ENCODE measurements at places on chromosomes 4 and X.

- DNase-seq = no peak
Measured at GRCh38 chrX:20670611-20671010, 403.9 kb upstream of the RPS6KA3 start.

GRCh38 chrX:136711147-136711546 lies 63.2 kb downstream of the CD40LG start:
- DNase-seq = no peak

- no peak for DNase-seq
Measured at GRCh38 chr4:140332734-140333133, 40.7 kb upstream of the SCOC start.

GRCh38 chr4:6071191-6071958 lies 53.1 kb upstream of the C4orf50 start:
- no peak for DNase-seq

- DNase-seq = no peak
Measured at GRCh38 chrX:85244450-85245211, 840 bp downstream of the ZNF711 start.

DNA sequence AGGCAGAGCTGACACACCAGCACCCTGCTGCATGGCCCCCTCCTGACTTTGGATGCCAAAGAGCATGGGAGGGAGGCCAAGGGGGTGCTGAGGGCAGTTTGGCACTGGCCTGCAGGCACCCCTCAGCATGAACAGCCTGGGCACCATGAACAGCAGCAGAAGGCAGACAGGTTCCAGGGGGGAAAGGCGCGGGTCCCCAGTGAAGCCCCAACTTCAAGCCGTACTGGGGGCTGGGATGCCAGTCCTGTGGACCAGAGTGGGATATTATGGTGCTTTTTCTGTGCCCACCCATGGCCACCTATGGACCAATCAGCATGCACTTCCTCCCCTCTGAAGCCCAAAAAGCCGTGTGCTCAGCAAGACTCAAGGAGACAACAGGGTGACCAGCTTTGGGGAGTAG lies 389.9 kb downstream of the TEX13C start:
- no peak for DNase-seq

- DNase-seq = no peak
Measured at GRCh38 chr4:42654631-42655268, 2.2 kb downstream of the ATP8A1 start.

DNA sequence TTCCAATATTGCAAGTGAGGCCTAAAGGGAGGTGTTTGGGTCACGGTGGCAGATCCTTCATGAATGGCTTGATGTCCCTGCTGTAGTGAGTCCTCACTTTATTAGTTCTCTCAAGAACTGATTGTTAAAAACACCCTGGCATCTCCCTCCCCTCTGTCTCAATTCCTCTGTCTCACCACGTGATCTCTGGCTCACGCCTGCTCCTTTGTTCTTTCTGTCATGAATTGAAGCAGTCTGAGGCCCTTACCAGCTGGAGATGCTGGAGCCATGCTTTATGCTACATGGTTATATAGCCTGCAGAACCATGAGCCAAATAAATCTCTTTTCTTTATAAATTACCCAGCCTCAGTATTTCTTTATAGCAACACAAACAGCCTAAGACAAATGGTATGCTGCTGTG lies 980.7 kb upstream of the GRIA3 start:
- no peak for DNase-seq

GRCh38 chr4:143300860-143301259 lies 35.8 kb upstream of the GAB1 start:
- no peak for DNase-seq

- DNase-seq = no peak
Measured at GRCh38 chr4:126784966-126785580, 847.7 kb upstream of the INTU start.

DNA sequence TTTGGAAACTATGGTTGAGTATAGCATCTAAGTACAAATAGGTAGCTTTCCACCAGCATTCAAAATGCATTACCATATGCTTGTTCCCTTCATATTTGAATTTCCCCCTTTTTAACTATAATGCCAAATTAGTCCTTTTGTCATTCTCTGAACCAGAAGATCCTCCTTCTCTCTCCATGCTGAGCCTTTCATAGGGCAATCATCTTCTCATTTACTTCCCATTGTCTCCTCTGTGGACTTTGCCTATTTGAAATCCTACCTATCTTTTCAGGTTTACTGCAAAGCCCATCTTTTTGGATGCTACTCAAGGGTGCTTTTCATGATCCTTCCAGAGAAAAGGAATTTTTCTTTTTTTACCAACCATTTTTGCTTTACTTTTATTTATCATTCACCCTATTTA lies 54.7 kb downstream of the DKK2 start:
- DNase-seq = no peak

DNA sequence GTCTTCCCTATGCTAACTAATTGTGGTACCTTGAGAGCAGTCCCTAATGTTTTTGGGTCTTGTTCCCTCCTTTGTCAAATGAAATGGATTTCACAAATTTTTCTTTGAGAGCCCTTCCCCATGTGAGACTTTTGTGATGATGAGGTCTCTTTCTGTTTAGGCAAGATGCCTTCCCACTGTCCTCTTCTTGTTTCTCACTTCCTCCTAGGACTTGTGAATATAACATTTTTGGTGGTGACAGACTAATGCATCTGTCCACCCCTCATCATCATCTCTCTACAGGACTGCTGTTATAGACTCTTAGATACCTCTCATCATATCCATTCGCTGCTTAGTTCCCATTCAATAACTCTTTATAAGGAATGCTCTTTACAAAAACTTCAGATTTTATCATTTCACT lies 8.7 kb upstream of the ANK2 start:
- DNase-seq = no peak

- DNase-seq = peak; percentile 26
Measured at GRCh38 chr4:140071806-140072205, 82.2 kb downstream of the MAML3 start.

GRCh38 chr4:37993806-37994205 lies 33.6 kb downstream of the PTTG2 start:
- no peak for DNase-seq

- DNase-seq = no peak
Measured at GRCh38 chrX:21645886-21646285, 12.2 kb downstream of the KLHL34 start.

DNA sequence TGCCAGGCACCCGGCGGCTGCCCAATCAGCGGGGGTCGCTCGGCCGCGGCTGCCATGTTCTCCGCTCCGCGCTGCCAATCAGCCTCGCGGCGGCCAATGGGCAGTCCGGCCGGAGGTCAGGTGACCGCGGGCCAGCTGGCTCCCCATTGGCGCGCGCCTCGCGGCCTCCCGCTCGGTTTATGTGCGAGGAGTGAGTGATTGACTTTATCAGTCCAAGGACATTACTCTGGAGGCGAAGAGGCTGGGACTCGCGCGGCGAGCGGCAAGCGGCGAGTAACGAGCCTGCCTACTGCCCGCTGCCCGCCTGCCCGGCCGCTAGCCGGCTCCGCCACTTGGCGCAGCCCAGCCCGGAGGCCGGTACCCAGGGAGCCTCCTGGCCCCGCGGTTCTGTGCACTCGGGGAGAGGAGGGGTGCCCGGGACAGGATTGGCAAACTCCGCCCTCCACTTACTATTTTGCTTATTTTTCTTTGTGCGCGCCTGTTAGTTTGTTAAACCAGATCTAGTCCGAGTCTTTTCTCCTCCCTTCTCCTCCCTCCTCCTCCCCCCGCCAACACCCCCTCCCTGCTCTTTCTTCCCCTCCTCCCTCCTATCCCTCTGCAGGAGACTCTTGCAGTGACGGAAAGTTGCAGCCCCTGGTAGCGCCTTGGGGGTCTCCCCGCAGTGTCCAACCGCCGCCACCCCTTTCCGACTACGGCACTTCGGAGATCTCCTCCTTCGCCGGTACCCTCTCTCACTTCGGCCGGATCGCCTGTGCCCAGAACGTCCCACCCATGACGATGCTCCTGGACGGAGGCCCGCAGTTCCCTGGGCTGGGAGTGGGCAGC lies at the start of gene ZIC3:
ZIC3 (plus strand) TSS at position 207 of the 825 bp plus-strand sequence; CDS start at position 772, 565 bp downstream.
- no peak for DNase-seq

DNA sequence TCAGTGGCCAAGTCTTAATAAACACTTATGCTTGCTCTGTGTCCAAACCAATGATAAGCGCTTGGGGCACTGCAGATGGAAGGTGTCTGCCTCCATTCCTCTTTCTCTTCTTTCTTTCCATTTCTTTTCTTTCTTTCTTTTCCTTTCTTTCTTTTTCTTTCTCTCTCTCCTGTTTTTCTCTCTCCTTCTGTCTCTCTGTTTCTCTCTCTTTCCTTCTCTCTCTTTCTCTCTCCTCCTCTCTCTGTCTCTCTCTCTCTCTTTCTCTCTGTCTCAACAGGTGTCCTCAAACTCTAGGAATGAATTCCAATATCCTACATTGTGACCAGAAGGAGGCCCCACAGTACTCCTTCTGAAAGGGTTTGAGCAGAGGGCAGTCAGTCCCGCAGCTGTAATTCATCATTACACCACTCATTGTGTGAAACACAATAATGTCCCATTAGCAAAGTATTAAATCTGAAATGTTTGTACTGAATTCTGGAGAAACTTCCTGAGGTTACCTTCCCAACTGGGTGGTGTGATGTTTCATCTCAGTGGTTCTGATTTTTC lies 66.5 kb upstream of the PAGE1 start:
- no peak for DNase-seq

GRCh38 chrX:79268788-79269187 lies 98.3 kb downstream of the ITM2A start:
- DNase-seq = no peak

DNA sequence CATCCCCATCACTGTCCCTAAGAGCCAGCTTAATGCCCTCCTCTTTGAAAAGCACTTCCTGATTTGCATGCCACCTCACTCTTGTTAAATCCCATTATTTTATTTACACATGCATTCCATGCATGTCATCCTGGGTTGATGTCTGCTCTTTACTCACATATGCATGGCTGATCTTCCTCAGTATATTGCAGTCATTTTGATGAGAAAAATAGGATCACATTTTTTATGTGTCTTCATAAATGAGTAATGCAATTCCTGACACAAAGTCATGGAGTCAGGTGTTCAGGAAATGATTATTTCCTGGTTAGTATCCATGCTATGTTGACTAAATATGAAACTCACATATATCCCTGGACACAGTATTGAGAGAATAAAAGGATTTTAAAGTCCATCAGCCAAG lies 204.7 kb downstream of the SLIT2 start:
- DNase-seq = no peak

DNA sequence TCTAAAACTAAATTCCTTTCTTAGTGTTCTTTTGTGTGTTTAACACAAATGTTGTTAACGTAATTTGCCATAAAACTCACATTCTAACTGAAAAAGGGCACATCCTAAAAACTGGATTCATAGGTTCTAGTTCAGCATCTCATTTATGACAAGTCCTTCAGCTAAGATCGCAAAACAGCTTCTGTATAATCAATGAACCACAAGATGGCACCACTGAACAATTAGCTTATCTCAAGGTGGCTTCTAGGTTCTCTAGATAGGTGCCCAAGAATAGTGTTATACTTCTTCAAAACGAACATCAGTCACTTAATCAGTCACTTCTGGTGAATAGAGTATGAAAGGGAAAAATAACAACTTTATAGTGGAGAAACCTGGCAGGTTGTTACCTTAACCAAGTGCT lies 54.3 kb downstream of the NRK start:
- no peak for DNase-seq

- no peak for DNase-seq
Measured at GRCh38 chr4:21768349-21769310, 179.9 kb downstream of the KCNIP4 start.

- DNase-seq = no peak
Measured at GRCh38 chr4:115090483-115091075, 22.8 kb downstream of the NDST4 start.

DNA sequence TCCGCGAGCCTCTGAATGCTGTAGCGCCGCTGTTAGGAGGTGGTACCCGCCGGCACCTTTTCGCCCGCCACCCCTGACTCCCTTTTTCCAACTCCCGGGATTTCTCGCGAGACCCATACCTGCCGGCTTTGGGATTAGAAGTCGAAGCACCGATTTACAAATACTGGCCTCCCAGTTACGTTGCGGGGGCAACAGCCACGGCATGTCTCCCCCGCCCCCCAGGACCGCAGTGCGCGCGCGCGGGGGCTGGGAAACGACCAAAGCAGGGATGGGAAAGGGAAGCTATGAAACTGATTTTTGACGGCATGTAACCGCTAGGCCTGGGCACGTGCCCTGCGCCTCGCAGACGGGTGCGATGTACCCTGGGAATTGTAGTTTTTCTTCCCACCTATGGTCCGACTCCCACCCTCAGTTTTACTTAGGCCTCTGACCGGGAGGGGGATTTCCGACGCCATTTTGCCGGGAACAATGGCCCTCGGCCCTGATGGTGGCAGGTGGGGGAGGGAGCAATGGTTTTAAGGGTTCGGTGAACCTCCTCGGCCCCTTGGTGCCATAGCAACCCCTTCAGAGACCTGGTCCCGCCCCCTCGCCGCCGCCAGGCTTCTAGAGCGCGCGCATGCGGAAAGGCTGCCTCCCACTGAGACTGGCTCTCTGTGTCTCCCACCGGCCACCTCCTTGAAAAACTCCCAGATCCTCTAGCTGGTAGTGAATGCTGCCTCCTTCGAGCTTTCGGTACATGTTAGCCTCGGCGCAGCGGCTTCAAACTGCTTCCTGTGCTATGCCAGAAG lies 772 bp upstream of the WNK3 start:
- no peak for DNase-seq

- DNase-seq = no peak
Measured at GRCh38 chrX:65772842-65773241, 105.4 kb downstream of the MSN start.

DNA sequence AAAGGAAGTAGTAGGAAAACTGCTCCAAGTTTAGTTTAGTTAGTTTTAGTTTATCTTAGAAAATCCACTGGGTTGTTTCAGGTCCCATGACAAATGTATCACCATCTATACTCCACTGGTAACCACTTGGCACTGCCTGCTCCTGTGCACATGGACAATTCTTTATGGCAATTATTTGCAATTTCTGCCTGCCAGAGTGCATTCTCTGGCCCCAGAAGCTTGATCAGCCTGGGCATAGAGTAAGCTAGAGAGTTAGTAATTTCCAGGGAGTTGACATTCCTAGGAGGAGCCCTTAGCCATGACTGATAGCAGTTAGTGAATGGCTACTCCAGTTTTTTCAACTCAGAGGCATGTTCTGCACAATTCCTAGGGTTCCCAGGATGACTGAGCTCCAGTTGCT lies 203.2 kb upstream of the FGF13 start:
- no peak for DNase-seq
